Left ventricle myocardium inferior (tissue), 1 donor: ENCODE measurements at places on chromosomes 1 and 21. TPM values are rescaled to one million over a fixed set of nuclear protein-coding genes. Genes with fewer than 3 reads are reported as not detected.

Gene PSMB4
- total RNA-seq = 186 TPM

Gene SH2D1B
- total RNA-seq = 0.11 TPM

Gene DIO1
- total RNA-seq = not detected

Gene GFI1
- 0.25 TPM for total RNA-seq

DNA sequence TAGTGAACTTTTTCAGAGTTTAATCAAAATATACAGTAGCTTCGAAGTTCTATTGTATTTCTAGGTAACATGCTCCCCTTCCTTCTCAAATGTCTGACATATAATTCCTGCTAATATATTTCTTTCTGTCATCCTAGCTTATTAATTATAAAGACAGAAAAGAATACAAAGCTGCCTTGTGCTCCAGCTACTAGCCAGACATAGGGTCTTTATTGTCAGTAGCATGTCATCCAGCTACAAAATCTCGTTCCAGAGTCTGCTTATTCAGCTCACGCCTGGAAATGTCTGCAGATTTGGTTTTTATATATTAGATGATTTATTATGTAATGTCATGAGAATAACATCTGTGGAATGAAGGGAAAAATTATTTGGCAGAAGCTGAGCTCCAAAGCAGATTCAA is 1102.8 kb downstream of the BRINP3 start:
- H3K27ac ChIP-seq = no peak overlapping the region
- no peak for DNase-seq
- H3K36me3 ChIP-seq = no peaks in the 10 kb centered on the region
- no peaks in the 10 kb centered on the region for H3K4me1 ChIP-seq
- no peak overlapping the region for H3K4me3 ChIP-seq

- H3K27ac ChIP-seq = no peak overlapping the region
- no peak overlapping the region for H3K4me3 ChIP-seq
- peaks cover 86% of the 10 kb centered on the region for H3K27me3 ChIP-seq
- no peak for DNase-seq
These were observed 613.3 kb downstream of the AJAP1 start for GRCh38 chr1:5267603-5268235.

DNA sequence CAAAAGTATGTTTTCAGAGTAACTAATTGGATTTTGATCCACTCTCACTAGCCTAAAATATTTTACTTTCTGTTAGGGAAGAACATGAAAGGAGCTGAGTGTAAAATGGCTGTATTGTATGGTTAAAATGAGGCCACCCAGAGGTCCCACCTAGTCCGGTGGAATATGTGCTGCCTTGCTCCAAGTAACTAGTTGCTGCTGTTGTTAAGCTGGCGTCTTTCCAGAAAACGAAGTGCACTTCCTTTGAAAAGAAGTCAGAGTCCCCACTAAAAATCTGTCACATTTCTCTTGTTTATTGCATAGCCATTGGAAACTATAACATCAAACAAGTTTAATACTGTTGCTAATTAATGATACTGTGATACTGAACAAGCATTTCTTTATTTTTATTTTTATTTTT is 3.2 kb downstream of the SLC25A33 start:
- H3K4me1 ChIP-seq = peaks cover 49% of the 10 kb centered on the region
- no peaks in the 10 kb centered on the region for H3K36me3 ChIP-seq
- H3K27me3 ChIP-seq = no peaks in the 10 kb centered on the region
- H3K27ac ChIP-seq = peak overlapping the region; percentile 49
- H3K4me3 ChIP-seq = peak overlapping the region; percentile 1

DNA sequence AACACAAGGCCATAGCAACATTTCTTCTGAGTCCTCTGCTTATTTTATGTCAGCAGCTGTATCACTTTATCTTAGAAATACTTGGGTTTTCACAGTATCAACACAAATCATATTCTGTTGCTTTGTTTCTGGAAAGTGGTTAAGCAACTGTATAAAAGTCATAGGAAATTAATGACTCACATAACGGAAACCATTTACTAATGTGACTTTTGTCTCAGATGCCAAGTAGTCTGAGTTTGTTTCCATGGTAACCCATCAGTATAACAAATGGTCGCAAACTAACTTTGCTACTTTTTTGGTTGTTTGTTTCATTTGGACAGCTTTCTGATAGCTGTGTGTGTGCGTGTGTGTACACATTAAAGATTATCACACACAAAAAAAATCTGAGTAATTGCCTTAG is 31.1 kb downstream of the EEIG2 start:
- H3K4me3 ChIP-seq = no peak overlapping the region
- no peaks in the 10 kb centered on the region for H3K36me3 ChIP-seq
- peak overlapping the region; percentile 71 for H3K27ac ChIP-seq
- no peaks in the 10 kb centered on the region for H3K27me3 ChIP-seq

GRCh38 chr1:91201176-91201575 is 179.3 kb upstream of the ZNF644 start:
- no peak for DNase-seq
- no peaks in the 10 kb centered on the region for H3K4me1 ChIP-seq
- H3K4me3 ChIP-seq = no peak overlapping the region
